Stimulated activated CD4-positive, alpha-beta T cell treated with anti-CD3 and anti-CD28 coated beads, Interleukin-1b, Interleukin-23, amount 100 ng/mL, for 1 hour (primary cell): ENCODE measurements at places on chromosomes 2 and 18.

DNA sequence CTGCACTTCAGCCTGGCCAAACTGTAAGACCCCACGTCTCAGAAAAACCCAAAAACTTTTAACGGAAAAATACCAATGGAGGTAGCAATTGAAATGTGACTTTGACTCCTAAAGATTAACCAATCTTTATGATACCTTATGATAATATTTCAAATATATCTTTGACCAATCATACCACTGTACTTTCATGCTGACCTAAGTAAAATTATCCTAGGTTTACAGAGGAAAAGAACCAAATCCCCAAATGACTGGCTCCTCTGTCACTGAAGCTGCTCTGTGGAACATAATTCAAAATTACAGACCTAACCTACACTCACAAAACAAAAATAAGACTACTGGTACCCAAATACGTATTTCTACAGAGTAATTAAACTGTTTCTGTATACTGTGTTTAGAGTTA lies 7.7 kb upstream of the STPG4 start:
- DNase-seq, result no peak

- DNase-seq, result no peak
These were observed 189.0 kb upstream of the CTAGE1 start for GRCh38 chr18:22606563-22607283.

DNA sequence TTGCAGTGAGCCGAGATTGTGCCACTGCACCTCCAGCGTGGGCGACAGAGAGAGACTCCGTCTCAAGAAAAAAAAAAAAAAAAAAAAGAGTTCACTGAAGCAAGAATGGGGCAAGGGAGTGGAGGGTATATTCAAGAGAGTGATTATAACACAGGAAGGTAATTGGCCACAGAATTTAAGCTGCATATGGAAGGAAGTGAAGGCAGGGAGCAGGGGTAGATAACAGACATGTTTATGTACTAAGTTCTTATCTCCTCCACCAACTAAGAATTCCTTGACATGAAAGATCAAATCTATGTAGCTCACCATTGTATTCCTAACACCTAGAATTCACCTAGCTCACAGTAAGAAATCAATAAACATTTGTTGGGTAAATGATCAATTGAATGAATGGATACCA lies 37.3 kb downstream of the GKN2 start:
- DNase-seq, result no peak

GRCh38 chr2:37870829-37871228 lies 54.3 kb upstream of the RMDN2 start:
- DNase-seq, result no peak

- no peak for DNase-seq
These were observed 33.3 kb upstream of the CREG2 start for GRCh38 chr2:101420623-101421022.

DNA sequence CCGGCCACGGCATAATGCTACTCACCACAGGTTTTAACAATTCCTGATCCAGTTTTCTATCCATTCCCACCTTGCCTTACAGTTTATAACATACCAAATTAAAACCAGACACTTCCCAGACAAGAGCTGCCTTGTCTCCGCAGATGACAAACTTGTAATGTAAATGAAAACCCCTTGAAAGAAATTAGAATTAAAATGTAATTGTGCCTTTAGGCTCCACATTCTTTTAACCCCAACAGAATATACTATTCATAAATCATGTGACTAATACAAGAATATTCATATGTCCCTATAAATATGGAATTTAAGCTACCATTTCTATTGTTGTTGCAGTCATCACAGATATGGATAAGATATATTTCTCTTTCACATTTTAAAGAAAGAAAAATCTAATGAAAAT lies 69.9 kb upstream of the ZBTB14 start:
- no peak for DNase-seq

- no peak for DNase-seq
These were observed 23.5 kb upstream of the PMAIP1 start for GRCh38 chr18:59876310-59876626.

DNA sequence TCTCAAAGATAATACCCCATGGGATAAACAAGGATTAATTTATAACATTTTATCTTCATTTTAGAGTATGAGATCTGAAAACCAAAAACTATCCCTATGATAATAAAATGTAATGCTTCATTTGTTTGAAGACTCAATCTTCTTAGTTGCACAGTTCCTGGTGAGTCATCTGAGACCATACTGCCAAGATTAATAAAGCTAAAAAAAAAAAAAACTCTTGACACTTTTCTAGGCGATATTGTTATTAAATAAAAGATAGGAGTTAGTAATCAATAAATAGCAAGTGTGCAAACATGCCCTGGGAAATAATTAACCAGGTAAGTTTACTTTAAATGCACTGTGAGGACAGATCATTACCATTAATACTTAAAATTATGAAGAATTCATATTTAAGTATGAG lies 83.9 kb downstream of the RPE start:
- no peak for DNase-seq

DNA sequence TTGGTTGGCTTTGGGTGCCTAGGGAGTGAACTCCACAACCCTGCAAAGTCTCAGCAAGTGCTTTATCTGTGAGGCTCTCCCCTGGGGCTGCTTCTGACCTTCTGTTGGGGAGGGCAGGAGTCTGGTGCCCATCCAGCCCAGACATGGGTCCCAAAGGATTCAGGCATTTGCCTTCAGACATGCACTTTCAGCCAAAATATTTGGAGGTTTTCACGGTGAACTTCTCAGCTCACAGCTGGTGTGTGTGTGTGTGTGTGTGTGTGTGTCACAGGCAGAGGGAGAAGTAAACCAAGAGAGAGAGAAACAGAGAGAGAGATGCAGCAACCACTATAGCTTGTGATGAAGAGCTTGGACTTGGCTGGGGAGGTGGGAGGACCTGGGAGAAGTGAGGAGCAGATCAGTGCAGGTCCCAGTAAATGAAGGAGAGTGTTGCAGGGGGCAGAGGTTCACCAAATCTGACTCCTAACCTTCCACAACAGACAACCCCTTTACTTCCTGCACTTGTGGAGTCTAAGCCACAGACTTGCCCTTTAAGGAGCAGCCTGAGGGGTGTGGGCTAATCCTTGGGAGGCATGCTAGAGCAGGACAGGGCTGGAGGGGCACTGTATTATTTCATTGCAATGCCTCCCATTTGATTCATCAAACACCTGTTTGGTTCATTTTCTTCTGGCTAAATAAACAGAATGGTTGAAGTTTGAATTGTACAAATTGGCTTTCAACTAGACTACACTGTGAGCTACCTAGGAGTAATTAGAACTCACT lies 14.1 kb downstream of the SLC9A4 start:
- DNase-seq, result no peak

DNA sequence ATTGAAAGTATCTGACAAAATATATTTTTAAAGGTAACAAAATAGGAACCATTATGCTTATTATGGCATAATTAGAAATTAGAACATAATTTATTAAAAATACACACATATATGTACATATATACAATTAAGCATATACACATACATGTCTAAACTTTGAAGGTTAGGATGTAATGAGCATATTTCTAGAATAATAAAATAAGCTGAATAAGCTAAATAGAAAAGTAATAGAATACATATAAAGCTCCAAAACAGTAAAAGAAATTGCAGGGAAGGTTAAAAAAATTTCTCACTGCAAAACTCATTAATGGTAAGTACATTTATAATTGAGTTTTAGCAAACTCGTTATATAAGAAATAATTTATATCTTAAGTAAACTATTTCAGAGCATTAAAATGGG lies 1561.5 kb upstream of the ZEB2 start:
- DNase-seq, result no peak

DNA sequence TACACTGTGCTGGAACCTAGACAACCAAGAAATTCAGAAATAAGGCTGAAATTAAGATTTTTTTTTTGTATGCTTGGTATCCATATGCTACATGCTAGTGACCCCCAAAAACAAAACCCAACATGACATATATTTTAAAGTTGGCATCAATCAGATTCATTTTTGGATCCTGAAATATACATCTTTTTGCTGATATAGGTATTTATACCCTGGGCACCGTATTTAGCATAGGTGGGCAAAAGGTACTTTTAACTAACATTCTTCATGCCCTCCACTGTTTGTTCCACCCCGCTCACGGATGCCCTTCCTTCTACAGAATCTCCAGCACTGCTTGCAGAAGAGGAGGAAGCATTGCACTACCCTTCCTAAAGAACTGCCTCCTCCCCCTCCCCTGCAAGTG lies 52.6 kb downstream of the SPOPL start:
- DNase-seq, result no peak

DNA sequence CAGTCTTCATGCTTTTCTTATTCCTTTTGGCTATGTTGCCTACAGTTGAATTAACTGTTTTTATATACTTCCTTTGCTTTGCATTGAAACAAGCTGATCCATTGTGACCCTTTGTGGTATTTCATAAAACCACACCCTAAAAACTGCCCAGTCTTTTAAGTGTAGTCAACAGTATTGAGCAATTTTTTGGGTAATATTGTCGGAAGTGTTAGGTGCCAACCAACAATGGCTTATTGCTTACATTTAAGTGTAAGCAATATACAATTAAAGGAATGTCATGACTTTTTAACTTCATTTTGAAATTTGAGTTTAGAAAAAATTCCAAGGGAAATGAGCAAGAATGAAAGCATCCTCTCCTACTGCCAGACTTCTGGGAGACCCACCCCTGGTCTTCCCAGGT lies 174.1 kb downstream of the NEDD4L start:
- DNase-seq, result no peak

DNA sequence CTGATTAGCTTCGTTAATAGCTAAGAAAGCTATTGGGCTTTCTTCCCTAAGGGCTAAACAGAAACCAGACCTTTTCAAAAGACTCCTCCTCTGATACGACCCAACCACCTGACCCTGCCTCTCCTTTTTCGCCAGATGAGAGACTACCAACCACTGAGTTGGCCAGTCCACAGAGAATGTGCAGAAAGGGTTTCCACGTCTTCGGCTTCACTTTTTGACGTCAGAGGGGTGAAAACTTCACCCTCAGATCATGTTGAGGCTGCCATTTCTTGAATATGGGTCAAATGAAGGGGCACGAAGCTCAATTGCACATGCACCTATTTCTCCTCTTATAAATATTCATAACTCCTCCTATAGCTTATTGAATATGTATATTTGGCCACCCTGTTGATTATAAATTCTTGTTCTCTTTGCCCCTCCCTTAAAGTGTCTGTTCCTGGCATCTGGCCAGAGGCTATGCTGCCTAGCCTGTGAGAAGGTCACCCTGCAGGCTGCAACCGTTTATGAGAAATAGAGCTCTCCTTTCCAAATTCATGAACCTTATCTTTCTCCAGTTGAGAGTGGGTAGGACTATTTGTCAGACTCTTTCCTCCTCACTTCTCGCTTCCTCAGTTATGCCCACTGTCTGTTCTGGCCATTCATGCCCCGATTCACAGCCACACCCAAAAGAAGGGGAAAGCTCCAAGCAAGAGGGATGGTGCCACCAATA lies 301.6 kb downstream of the STK39 start:
- DNase-seq, result no peak

DNA sequence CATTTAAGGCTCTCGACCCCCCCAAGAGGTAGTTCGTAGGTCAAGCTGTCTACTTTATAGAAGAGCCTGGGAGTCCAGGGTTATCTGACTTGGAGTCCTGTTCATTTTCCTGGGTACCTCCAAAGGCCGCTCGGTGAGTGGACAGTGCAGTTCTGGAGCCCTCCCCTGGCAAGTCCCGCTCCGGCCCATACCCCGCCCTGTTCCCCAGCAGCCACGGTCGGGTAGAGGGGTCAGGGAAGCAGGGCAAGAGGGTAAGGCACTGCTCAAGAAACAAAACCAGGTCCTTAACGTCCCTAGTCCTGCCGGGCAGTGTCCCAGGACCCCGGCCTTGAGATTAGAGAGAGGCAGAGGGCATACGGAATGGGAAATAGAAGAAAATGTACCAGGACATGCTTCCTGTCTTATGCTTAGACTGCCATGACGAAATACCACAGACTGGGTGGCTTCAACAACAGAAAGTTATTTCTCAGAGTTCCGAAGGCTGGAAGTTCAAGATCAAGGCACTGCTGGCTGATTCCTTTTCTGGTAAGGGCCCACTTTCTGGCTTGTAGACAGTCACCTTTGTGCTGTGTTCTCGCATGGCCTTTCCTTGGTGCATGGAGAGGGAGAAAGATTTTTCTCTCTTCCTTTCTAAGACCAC lies 5.4 kb upstream of the HPCAL1 start:
- DNase-seq, result no peak

DNA sequence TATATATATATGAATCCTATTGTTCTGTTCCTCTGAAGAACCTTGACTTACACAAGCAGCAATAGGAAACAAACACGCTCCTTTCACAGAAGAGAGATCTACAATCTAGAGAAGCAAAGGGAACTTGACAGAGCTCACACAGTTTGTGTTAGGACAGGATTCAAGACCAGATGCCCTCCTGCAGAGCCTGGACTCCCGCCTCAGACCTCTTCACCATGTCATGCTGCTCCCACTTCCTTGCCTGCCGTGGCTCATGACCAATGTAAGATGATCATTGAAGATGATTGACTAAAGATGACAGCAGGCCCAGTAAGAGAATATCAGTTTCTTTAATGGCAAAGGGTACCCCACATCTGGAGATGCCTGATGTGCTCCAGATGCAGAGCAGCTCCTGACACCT lies 111.2 kb upstream of the AGAP1 start:
- no peak for DNase-seq

- DNase-seq, result no peak
These were observed 83.2 kb upstream of the DTNB start for GRCh38 chr2:25756536-25756935.

DNA sequence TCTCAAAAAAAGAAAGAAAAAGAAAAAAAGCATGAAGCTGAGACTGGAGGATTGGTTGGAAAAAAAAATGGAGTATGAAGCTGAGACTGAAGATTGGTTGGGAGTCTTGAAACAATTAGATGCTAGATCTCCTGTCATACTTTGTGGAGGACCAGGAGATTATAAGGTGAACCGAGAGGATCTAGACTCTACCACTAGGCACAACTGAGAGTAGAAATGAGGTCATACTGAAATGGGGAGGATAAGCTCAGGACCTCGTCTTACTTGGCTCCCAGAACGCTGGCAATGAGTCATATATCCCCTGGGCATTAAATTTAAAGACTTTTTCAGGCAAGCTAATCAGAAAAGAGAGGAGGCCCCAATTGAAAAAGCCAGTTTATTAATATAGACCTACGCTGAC lies 3.3 kb upstream of the ORC2 start:
- DNase-seq, result no peak

- no peak for DNase-seq
These were observed at the start of gene GALNT1 for GRCh38 chr18:35581546-35581897. Gene GALNT1, plus strand, starts transcription at chr18:35581740. Its CDS starts 72,923 bp downstream, at chr18:35654663.
